Stimulated activated CD4-positive, alpha-beta T cell treated with anti-CD3 and anti-CD28 coated beads, Interleukin-12 subunit alpha, Interleukin-12 subunit beta, amount 100 ng/mL, for 48 hours (primary cell): ENCODE measurements at places on chromosomes 1 and 21.
A peak's percentile ranks its signal among the peaks of the same experiment; 100 is the strongest.

DNA sequence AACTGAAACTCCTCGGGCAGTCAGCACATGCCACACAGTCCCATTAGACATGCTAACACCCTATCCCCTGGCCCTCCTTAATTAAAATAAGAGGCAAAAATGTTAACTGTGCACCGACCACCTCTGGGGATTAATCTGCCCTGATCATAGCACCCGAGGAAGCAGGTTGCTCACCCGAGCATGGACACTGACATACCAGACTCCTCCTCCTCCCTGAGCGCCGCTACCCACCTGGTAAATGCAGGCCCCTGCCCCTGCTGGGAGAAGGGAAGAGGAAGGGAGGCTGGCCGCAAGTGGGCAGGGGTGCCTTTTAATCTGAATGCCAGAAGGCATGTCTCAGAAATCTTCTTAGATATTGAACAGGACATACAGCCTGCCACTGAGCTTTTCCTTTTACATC is 360.9 kb downstream of the RRAGC start:
- DNase-seq, result no peak

DNA sequence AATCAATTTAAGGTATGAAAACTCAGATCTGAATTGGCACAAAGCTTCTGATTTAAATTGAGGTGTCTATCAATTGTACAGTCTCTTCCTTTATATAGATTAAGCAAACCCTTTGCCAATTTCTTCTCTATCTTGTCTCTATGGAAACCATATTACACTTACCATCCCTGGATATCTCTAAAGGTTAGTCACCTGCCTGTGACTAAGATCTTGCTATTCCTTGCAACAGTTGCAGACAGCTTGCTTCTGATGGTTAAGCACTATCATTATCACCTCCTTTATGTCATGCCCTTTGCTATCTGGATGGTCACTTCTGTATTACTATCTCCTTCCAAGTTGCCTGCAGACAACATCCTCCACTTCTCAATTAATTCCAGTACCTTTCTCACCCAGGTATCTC is 998.6 kb upstream of the B3GALT2 start:
- no peak for DNase-seq

- no peak for DNase-seq
Measured at GRCh38 chr1:222168621-222169020, 379.3 kb downstream of the HHIPL2 start.

GRCh38 chr1:234882898-234883297 is 245.7 kb downstream of the TOMM20 start:
- DNase-seq, result no peak

DNA sequence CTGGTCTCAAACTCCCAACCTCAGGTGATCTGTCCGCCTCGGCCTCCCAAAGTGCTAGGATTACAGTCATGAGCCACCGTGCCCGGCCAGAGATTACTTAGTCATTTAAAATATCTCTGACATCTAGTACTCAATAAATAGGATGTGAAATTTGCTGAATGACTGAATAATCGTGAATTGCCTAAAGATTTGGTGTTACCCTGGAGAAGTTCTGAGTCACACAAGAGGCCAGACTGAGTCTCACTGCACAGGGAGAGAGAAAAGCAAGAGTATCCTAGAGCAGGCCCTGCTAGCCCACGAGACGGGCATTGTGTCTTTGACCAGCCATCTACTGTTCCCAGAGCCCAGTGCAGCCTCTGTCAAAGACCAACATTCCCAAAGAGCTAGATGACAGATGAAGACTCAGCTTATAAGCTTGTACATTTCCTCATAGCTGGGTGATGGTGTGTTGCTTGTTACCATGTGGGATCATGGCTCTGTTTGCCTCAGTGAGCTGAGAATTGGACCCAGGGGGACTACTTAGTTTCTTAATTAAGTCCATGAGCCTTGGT is 5.6 kb upstream of the EIF4G3 start:
- no peak for DNase-seq

DNA sequence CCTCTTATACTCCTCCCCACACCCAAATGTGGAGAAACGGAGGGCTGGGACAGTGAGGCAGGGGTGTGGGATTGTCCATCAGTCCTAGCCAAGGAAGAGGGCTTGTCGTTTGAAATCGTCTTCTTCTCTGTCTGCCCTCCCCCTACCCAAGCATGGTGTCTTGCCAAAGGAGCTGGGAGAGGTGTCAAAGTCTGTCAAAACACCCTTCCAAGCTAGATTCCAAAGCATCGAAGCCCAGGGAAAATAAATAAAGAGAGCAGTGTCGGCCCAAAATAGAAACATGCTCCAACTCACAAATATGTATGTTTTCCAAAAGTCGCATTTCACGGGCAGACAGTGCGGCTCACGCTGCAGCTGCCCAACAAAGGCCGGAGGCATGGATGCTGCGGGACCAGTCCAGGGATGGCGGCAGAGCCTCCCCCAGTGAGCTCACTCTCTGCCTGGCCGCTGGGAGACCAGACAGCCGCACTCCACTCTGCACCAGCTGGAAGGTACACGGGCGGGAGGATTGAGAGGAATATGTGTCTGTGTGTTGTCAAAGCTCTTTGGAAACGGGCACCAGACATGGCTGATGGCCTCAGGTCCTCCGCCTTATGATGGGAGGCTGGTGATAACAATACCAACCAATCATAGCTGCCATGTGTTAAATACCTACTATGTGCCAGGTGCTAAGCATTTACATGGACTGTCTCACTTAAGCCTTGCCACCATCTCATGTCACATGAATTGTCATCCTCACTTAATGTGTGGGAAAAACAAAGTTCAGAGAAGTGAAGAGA is 3.9 kb downstream of the DISP3 start:
- no peak for DNase-seq

DNA sequence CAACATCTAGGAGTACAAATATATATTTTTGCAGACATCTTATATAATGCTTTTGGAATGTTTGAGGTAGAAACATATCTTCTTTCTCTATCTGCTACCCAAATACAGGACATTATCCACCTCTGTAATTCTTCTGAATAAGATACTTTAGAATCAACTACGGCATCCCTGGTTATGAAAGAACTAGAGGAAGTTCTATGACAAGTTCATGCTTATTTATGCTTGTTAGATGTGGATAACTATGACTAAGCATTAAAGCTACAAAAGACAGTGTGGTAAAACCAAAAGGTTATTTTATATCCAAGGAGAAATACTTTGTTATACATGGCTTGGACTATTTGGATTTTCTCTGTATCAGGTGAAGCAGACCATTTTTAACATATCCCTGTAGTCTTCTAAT is 894.0 kb downstream of the KCNT2 start:
- DNase-seq, result no peak

GRCh38 chr1:38727684-38728584 is 131.6 kb downstream of the RRAGC start:
- no peak for DNase-seq

GRCh38 chr1:208134491-208134890 is 109.7 kb downstream of the PLXNA2 start:
- no peak for DNase-seq

DNA sequence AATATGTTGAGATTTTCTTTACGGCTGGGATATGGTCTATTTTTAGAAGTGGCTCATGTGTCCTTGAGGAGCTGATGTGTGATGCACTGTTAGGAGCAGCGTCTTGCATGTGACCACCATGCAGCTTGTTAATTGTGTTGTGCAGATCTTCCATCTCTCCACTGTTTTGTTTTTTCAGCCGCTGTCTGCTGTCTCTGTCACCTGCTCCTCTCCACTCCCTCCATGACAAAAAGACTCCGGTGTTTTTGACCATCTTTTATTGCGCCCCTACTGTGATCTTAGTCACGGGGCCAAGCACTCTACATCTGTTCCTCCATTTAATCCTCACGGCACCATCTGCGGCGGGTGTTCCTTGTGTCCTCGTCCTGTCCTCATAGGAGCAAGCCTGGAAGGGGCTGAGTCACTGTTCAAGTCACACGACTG is 51.8 kb downstream of the ADARB1 start:
- DNase-seq, result no peak

GRCh38 chr1:199857516-199857915 is 170.0 kb upstream of the NR5A2 start:
- no peak for DNase-seq

GRCh38 chr1:77406661-77407060 is 124.8 kb downstream of the AK5 start:
- DNase-seq, result no peak

DNA sequence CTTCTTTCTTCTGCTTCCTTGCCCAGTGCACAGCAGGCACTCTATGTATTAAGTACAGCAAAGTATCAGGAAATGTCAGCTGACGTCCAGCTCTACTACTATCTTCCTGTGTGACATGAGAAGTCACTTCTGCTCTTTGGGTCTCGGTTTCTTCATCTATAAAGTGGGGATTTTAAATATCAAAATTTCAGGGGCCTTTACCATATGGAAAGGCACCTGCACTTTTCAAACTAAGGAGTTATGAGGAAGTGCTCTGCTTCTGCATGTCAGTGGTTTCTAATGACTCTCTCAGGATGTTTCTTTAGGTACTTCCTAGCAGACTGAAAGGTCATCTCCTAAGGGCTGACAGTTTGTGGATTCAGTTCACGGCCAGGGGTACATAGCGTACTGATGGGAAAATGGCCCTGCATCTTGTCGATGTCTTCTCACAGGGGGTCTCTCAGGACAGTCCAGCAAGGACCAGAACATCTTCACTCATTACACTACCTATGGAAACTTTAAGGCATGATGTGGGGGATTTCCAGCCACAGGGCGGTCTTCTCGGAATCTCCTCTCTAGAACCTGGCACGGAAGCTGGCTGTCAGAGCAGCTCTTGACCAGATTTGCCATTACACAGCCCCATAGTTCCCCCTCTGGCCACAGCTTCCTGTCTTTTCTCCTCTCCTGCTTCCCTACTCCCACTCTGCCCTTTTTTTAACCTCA is 42.0 kb upstream of the MTF1 start:
- DNase-seq, result no peak

GRCh38 chr1:20446796-20447195 is 39.2 kb downstream of the CAMK2N1 start:
- no peak for DNase-seq

DNA sequence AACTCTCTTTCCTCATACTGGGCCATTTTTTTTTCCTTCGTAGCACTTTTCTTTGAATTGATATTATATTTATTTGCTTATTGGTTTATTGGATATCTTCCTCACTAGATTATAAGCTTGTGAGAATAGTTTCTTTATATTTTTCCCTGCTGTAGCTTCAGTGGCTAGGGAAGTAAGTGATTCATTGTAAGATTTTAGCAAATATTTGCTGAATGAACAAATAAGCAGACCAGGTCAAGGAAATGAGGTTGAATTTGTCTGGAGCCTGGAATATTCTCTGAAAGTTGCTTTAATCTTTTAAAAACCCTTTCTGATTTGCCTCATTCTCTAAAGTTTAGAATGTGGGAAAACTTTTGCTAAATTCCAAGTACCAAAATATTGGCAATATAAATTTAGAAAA is 80.2 kb downstream of the RABGAP1L start:
- no peak for DNase-seq

DNA sequence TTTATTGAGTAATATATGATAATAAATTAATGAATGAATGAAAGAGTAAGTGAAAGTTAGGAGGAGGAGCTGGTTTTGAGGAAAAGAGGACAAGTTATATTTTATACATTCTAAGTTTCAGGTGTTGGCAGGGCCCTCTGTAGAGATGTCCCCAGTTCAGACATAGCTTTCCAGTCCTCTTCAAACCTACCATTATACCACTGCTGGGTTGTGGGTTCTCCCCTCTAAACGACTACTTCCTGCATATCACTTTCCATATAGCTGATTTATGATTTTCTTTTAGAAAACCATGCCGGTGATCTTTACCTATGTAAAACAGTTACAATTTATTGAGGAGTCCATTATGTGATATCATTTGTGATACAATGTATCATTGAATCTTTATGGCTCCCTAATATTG is 116.9 kb downstream of the RUNX1 start:
- no peak for DNase-seq

DNA sequence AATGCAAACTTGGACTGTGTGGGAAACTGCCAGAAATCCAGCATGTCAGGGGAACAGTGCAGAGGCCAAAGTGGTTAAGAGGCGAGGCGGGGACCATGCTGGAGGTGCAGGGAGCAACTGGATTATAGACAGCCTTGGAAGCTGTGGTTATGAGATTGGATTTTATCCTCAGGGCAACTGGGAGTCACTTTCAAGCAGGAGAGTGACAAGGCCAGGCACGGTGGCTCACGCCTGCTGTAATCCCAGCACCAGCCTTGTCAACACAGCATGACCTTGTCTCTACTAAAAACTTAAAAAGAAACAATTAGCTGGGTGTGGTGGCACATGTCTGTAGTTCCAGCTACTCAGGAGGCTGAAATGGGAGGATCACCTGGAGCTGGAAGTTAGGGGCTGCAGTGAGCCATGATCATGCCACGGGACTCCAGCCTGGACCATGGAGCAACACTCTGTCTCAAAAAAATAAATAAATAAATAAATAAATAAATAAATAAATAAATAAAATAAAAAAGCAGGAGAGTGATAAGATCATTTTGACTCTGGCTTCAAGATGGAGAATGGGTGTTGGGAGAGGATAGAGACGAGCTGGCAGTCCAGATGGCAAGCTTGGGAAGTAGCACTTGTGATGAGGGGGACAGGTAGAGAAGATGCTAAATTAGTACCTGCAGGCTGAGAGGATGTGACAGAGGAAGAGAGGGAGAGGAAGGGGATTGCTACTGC is 3.5 kb downstream of the HAPLN2 start:
- no peak for DNase-seq

DNA sequence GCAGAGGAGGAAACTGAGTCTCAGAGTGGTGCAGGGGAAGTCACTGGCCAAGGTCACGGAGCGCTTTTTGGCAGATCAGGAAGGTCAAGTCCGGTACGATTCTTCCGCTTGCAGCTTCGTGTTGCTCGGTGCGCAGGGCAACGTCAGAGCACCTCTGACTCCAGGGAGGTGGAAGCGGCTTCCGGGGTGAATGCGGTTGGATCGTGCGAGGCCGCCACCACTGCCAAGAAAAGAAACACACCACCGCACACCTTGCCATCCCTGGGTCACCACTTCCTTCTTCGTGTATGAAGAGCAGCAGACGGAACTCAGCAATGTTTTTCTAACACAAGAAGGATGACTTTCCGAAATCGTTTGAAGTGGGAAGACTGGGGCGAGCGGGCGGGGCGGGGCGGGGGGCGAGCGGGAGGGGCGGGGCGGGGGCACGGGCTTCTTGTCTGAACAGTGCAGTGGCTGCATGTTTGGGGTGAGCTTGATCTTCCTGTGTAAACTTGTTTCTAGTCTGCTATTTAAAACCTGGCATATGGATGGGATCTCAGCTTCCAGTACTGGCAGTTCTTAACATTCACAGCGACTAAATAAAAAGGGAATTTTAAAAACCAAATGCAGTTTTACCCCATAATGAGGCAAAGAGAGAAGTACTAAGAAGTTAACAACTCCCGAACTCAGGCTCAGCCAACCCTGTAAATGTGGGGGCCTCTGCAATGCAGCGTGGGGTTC is 300.0 kb downstream of the RRAGC start:
- DNase-seq, result peak; percentile 67

GRCh38 chr1:151371370-151372057 is 991 bp downstream of the SELENBP1 start:
- DNase-seq, result no peak

DNA sequence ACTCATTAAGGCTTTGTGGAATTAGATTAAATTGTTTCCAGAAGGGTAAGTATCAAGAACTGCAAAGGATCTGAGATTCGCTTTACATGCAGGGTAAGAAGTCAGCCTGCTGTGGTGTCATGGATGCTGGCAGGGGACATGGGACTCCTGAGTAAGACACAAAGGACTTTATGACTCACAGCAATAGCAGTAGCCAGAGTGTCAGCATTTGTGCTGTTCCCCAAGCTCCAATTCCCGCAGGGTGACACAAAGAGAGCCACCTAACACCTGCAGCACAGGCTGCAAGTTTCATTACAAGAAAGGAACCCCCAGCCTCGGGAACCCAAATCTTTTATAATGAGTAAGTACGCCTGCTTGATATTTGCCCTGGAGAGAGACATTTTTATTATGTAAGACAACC is 298.1 kb upstream of the POU3F1 start:
- DNase-seq, result no peak
